ENCODE measurements at places on chromosomes 3 and 15. TPM values are rescaled to one million over a fixed set of nuclear protein-coding genes. Genes with fewer than 3 reads are reported as not detected.

GRCh38 chr3:106276755-106277612 lies 408.2 kb upstream of the CBLB start:
- DNase-seq = no peak

- DNase-seq = no peak
Measured at GRCh38 chr3:183930086-183930485, 45.4 kb upstream of the PARL start.

GRCh38 chr3:125357837-125358236 lies 17.3 kb downstream of the ZNF148 start:
- no peak for DNase-seq

DNA sequence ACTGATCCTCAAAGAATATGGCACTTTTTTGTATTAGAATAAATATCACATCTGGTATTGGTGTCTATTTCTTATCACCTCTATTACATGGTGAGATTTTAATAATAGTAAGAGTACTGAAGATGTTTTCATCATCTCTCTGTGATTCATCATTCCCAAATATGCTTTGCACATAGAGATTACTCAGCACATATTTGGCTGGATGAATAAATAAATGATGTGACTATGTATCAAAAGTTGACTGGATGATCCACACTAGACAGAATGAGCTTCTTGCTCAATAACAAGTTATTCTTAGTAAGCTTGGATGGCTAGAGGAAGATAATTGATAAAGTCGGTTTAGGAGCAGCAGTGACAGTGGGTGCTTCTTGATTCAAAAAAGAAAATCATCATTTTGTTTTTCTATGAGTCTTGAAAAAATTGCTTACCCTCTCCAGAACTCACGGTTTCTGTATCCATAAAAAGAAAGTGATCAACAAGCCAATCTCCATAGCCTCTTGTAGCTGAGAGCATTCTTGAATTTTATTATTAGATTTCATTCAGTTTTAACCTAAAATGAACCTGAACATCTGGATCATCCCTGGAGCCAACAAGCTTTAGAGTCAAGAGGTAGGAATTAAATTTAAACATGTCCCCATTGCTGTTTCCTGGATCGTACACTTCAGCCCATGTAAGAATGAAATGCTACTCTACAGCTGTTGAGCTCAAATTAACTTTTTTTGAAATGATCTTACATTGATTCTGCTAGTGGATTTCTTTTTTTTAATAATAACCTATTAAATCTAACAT lies 104.8 kb upstream of the OSTN start:
- DNase-seq = no peak

DNA sequence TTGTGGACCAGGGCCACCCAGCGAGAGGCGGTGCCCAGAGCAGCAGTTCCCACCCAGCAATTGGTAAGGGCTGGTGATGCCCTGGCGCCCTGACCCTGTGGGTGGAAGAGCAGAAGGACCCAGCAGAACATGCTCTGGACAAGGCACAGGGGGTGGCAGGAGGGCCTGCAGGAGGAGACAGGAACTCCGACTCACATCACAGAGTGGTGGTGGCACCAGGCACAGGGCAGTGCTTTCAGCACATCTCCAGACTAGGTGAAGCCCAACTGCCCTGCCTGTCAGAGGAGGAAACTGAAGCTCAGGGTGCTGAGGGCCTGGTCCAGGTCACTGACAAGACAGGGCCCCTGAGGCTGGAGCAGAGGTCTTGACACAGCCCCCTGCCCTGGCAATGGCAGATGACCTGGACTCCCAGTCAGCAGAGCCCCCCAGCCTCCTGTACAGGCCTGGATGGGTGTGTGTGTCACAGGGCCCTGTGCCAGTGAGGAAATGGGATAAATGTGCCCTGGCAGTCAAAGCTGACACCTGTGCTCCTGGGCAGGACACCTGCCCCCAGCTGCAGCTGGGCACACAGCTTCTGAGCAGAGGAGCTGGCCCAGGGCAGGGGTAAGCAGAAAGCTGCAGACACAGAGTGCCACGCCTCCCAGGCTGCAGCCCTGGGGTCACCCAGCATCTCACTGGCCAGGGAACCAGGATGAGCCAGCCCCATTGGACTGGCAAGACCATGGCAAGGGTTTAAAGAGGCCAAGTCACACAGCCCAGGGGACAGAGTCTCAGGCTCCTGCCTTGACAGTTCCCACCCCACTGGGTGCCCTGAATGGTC lies 11.4 kb downstream of the KLF15 start:
- peak; percentile 66 for DNase-seq

DNA sequence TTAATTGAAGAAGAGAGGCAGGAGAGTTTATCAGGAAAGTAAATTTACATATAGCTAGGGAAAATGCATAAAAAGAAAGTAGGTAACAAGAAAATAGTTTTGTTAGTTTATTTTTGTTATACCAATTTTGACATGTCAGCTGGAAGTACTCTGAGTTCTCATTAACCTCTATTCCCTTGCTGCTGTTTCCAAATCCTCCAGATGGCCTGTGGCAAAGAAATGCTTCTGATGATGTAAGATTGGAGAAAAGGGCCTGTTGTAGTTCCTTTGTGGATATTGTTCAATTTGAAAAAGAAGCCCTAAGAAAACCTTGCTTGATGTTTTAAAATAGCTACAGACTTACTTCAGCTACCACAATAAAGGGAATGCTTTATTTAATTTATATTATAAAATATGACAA lies 192.9 kb upstream of the SLITRK3 start:
- DNase-seq = no peak

GRCh38 chr3:183534249-183534648 lies 21.3 kb downstream of the KLHL6 start:
- no peak for DNase-seq

The FYTTD1 gene
- total RNA-seq = 52.6 TPM

The BMF gene
- 33.5 TPM for total RNA-seq

The CFAP100 gene
- not detected for total RNA-seq

The SNTN gene
- not detected for total RNA-seq

The GOLGA6L4 gene
- 2.2 TPM for total RNA-seq

The USP50 gene
- not detected for total RNA-seq

The CCDC39 gene
- not detected for total RNA-seq

The TMEM40 gene
- 3.3 TPM for total RNA-seq

The C3orf85 gene
- not detected for total RNA-seq

All from spleen (tissue), 13 donors.